ENCODE measurements at places on chromosomes 7 and 10.

DNA sequence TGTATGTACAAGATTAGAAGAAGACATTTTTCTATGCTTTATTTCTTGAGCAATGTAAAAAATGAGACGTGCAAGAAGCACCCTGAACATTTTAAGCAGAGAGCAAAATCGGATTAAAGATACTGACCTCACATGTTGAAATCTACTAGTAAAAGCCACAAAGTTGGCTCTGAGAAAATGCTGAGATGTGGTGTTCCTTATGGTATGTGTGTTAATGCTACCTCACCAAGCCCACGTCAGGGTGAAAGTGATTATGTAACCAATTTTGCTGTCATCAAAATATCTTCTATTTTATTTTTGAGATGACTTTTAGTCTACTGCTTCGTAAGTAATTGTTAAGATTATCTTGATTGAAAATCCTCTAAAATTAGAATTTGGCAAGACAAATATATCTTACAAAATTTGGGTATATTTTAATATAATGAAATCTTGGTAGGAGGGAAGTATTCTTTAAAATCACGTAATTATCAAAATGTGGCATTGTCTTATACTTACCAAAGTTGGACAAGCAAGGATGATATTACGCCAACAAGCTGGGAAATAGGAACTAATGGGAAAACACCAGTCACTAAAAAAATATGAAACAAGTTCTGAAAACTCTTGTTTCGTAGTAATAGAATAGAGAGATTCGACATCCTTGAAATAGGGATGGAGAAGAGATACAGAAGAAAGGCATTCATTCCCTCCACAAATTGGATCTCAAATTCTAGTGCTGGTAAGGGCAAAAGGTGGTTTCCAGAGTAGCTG lies 5.8 kb downstream of the ADO start:
- no peak for DNase-seq

DNA sequence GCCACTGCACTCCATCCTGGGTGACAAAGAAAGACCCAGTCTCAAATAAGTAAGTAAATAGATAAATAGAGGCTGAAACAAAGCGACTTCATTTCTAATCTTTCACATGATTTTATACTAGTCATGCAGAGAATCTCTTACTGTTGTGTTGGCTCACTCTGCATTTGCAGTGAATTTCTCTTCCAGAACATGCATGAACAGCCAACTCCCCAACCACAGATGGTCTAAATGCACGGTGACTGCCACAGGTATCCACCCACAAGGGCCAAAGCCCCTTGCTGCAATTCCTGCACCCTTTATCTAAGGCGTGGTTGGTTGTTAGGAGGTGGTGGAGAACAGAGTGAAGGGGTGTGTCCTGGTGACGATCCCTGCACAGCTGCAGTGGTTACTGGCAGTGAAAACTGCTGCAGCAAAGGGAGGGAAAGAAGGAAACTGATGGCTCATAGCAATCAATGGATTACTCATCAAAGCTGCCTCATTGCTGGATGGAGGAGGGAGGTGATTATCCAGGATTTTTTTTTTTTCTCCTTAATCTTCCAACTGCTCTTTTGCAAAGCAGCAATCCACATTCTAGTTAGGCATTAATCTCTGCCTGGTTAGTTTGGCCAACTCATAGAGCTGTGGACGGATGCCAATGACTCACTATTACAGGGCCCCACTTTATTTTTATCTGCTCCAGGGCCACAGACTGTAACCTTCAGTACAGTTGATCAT lies 50.6 kb downstream of the PRTFDC1 start:
- no peak for DNase-seq

- no peak for DNase-seq
Observed at GRCh38 chr10:22669163-22669711, 45.1 kb downstream of the PIP4K2A start.

- no peak for DNase-seq
Observed at GRCh38 chr10:114332301-114333192, 71.8 kb downstream of the AFAP1L2 start.

GRCh38 chr10:32298075-32298812 lies 48.7 kb downstream of the EPC1 start:
- DNase-seq, result no peak

GRCh38 chr10:34911661-34912205 lies 96.6 kb upstream of the PARD3 start:
- no peak for DNase-seq

GRCh38 chr10:6365384-6365783 lies 162.7 kb downstream of the PFKFB3 start:
- DNase-seq, result no peak

- no peak for DNase-seq
Observed at GRCh38 chr10:103491729-103492364, 1.7 kb upstream of the NEURL1 start.

DNA sequence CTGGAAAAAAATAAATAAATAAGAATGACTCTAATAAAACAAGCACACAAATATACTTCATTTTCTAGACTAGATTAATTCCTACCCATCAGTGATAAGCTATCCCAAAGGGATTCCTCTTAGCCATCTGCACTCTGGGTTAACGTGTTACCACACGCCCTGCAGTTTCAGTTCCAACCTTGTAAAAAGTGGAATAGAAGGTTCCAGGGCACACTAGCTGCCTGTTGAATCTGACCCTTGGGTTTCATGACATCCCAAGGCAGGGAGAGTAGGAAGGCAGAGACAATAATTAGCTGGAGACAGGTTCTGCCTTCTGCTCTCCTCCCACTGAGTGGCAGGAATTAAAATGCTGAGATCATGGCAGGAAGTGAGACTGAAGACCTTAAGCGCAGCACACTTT lies 33.5 kb downstream of the SLC37A3 start:
- DNase-seq, result no peak

- DNase-seq, result no peak
Observed at GRCh38 chr7:114759347-114760062, 162.4 kb upstream of the MDFIC start.
